ENCODE measurements at places on chromosomes 5 and 9. TPM values are rescaled to one million over a fixed set of nuclear protein-coding genes. Genes with fewer than 3 reads are reported as not detected.

GRCh38 chr9:126318858-126319257, 7.8 kb upstream of the MVB12B start:
- no peak for DNase-seq

Gene SPATA31C1
- not detected for total RNA-seq

GRCh38 chr5:84242286-84242685, 142.4 kb downstream of the EDIL3 start:
- DNase-seq = no peak

Gene SNX30
- total RNA-seq = 20.8 TPM

DNA sequence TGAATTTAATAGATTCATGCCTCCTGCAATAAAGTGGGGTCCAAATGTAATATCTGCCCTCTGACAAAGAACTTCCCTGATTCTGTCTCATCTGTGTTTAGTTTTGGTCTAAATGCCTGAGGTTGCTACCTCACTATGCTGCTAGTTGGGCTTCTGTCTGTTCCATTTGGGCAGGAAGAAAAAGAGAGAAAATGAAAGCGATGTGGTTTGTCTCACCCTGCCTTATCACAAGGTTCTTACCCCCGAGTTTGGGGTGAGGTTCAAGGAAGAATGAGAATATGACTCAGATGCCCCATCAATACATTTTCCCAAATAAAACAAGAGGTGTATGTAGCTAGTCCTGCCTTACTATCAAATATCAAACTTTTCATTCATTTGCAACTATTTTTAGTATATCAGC, 132.1 kb upstream of the MTAP start:
- DNase-seq = no peak

Gene GABRA1
- total RNA-seq = not detected

Gene PHAX
- 44.4 TPM for total RNA-seq

Gene SRD5A1
- 21.8 TPM for total RNA-seq

DNA sequence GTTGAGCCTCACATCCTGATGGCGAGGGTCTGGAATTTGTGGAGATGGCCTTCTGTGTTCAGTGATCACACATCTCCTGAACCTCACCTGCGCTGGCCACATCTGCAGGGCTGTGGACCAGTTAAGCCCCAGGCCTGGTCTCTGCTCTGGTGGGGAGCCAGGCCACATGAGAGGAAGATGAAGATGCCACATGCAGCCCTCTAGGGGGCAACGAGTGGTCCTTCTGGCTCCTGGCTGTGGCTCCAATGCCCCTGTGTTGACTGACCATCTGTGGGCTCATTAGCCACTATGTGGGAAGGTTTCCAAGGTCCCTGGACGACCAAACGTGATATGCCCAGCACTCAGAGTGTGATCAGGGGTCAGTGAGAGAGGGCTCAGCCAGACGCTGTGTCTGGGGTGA, 203.0 kb downstream of the HSPA4 start:
- DNase-seq = no peak

DNA sequence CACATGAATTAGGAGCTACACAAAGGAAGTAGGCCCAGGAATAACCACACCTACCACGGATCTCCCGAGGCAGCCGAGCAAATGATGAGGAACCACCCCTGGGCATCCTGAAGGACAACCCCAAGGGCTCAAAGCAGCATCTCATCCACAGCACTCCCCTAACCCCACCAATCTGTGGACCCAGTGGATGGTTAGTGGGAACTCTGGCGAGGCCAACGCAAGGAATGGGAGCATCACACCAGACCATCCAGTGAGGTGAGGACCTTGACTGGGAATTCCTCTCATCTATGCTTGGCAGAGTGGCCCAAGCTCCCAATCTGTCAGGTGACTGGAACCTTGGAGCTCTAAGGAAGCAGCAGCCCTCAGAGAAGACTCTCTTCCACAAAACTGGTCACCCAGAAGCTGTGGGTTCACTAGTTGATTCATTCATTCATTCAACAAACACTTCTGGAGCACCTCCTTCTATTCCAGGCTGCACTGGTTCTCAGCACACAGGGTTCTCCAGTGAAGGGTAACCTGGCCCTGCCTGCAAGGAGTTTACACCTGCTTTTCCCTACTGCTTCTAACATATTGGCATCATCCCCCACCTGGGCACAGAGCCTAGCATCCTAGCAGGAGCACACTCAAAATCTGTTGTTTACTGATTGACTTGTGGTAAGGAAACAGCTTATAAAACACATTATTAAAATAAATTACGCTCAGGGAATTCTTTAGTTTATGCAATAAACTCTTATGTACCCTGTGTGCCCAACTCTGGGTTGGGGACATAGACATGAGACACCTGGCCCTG, 4.9 kb downstream of the ACSL6 start:
- no peak for DNase-seq

GRCh38 chr5:62168506-62169281, 137.3 kb upstream of the KIF2A start:
- DNase-seq = no peak

DNA sequence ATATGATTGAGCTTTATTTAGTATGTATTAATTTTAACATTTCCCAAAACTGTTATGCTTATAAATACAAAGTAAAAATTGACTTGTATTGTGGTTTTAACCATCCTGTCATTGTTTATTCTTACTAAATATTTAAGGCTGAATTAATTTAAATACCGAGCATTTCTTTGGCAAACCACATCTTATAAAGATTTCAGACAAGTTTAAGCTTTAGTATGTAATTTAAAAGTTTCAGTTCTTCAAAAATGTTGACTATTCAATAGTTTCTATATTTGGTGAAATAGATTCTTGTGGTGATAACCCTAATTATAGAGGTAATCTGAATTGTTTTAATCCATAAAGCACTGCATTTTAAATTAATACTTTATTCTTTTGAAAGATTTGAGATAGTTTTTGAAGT, 65.5 kb downstream of the CCNH start:
- no peak for DNase-seq

DNA sequence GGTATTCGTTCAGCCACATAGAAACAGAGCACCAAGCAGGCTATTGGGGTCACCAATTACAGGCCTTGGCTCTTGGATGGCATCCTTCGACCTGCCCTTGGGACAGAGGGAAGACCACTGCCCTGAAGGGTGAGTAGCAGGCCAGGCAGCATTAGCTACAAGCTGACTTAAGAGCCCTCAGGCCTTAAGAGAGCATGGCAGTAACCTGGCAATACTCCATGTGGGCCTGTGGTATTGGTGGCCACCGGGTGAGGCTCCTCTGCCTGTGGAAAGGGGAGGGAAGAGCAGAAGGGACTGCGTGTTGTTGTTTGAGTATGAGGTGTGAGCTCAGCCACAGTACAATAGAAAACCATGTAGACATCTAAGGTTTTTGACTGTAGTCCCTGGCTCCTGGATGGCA, 170.6 kb downstream of the MCTP1 start:
- no peak for DNase-seq

GRCh38 chr9:4555236-4555635, 65.0 kb downstream of the SLC1A1 start:
- no peak for DNase-seq

Gene CCDC171
- total RNA-seq = 2.2 TPM

Gene C5orf47
- not detected for total RNA-seq

Gene OLFML2A
- 6.2 TPM for total RNA-seq

GRCh38 chr5:142432961-142433360, 108.1 kb upstream of the SPRY4 start:
- peak; percentile 42 for DNase-seq

DNA sequence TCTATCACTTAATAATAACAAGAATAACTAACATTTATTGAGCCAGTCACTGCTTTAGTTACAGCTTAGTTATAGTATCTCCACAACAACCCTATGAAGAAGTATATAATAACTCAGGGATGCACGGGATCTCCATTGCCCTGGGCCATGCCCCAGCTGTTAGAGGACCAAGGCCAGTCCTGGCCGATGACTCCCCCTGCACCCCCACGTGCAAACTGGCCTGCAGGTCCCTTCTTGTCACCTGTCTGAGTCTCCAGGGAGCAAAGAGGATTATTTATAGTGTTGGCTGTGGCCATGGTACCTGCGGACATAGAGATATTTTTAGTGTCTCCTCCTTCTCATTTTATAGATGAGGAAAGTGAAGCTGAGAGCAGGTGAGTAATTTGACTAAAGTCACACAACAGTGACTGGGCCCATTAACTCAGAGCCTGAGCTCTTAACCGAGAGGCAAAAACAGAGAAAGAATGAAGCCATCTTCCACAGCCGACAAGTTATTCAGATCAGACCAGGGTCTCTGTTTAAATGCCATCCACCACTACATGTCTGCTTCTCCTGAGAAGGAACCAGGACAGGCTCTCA, 94.4 kb downstream of the TMEM215 start:
- DNase-seq = no peak

Gene SLC25A2
- 0.28 TPM for total RNA-seq

- no peak for DNase-seq
These were observed 271.1 kb upstream of the RPS23 start for GRCh38 chr5:82549263-82549662.

DNA sequence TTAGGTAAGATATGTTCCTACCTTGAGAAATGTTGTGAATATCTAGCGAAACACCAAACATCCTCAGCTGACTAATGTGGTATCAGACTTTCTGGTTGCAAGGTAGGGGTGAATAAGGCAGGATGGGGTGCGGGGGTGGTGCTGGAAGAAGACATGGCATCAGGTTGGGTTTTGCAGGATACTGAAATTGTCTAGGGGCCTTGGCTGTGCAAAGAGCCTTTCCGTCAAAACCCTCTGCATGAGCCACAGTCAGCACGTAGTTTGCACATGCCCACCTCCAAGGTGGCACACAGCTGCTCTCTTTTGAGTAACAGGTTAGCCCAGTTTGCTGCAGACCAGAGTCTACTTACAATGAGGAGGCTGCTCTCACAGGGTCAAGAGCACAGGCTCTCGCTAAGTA, 42.0 kb downstream of the SFXN1 start:
- no peak for DNase-seq

DNA sequence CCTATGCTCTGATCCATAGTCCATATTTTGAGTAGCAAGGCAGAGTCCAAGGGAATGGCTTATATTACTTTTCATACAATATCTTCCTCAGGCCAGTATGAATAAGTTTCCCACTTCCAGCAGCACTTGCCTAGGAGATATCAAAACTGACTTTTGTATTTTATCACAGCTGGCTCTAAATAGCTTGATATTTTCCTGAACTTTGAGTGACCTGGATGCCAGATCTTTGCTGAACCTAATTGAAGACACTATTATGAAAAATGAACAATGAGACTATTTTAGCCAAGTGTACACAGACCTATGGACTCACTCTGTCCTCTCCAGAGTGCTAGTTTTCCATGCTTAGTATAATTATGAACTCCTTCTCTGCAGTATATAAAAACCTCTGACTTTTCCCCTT, 475.6 kb upstream of the PTGER4 start:
- DNase-seq = no peak

Gene KIF20A
- total RNA-seq = 36.5 TPM

Gene OR13C9
- not detected for total RNA-seq

Gene DOCK8
- 5.0 TPM for total RNA-seq

Gene LHX6
- 4.5 TPM for total RNA-seq

DNA sequence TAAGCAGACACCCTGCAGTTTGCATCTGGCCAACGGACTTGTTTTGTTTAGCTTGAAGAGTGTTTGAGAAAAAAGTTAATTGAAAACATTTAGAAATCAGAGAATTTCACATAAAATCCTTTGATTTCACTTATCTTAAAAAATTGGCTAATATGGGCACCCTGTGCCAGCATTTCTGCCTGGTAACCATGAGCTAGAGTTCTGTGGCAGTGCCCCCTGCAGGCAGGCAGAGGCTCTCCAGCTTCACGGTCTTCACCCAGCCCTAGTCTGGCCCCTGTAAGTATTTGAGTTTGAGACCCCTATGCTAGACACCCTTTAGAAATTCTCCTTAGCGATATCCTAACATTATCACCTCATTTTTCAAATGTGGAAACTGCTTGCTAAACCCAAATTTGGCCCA, 18.8 kb upstream of the FANCC start:
- no peak for DNase-seq

Gene TMEM167A
- 49.8 TPM for total RNA-seq

DNA sequence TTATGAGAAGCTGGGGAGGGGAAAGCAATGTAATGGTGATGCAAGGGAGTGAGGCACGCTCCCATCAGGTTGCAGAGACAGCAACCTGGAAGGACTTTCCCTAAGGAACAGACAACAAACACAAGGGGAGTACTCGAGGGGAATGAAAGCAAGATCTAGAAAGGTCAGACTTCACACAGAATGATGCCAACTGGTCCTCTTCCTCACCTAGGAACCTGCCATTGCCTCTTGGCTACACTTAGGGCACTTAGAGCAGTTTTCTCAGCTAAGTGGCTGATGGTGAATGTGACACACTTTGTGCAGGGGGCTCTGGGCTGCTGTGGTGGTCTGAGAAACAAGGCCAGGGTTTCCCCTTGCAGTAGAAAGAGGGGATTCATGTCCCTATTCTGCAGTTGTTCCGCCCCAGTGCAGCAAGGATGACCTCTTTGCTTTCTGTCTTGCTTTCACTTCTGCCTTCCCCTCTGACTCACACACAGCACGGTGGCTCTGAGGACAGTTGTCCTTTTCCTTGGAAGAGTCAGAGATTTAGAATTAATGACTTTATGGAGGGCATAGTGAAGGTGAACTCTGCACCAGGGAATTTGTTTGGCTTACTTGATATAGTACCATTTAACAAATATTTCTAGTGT, 394.0 kb upstream of the KLF4 start:
- no peak for DNase-seq

Gene PAPPA
- total RNA-seq = not detected

DNA sequence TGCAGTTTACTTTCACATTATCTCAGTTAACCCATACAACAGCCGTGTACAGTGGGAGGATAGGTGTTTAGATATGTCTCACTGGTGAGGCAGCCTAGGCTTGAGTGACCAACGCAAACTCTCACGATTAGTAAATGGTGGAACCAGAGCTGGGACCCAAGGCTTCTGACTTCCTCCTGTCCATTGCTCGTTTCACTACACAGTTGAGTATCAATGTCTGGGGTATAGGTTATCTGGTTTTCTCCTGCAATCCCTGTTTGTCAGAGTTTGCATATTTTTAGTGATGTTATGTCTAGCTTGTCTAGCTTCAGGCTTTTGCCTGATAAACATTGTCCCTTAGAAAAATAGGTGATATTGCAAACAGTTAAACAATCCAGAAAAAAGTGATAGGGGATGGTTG, 62.6 kb downstream of the NUP214 start:
- DNase-seq = no peak

Gene HNRNPAB
- 68.8 TPM for total RNA-seq

DNA sequence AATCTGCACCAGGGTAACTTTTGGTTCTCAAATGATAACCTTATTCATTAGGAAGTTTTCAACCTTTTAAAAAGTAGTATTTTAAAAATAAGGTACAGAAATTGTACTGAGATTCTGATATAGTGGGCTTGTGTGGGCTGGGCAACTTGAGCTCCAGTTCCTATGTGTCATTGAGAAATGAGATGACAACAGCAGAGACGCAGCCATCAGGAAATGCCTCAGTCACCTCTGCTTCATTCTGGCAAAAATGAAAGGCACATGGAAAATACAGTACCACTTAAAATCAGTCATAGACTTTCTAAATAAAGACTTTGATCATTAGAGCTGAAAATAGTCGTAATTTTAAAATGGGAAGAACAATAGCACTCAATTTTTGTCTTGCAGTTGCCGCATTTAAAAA, 480.2 kb downstream of the PLK2 start:
- DNase-seq = no peak

Gene SLC24A2
- not detected for total RNA-seq
